Activated CD8-positive, alpha-beta memory T cell treated with anti-CD3 and anti-CD28 coated beads for 4 hours (primary cell): ENCODE measurements at places on chromosomes 3 and 15.

DNA sequence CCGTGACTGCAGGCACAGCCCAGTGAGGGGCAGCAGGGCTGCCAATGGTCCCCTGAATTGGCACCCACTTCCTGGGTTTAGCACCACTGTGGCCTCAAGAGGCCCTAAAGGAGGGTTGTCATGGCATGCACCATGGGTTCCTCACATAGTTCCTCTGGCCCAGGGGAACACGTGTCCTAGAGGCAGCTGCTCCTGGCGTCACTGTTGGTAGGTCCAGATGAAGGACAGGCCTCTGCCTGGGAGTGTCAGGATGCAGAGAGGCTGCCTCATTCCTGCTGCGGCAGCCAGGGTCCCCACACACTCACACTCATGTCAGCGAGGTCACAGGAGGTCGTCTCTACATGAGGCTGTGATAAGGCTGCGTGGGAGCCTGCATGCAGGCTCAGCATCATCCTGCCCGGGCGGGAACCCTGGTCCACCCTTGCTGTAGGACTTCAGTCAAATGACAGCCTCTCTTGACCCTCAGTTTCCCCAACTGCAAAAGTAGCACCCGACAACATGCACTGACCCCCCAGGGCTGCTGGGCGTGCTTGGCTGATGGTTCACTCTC, 26.1 kb upstream of the SFMBT1 start:
- no peak for DNase-seq

DNA sequence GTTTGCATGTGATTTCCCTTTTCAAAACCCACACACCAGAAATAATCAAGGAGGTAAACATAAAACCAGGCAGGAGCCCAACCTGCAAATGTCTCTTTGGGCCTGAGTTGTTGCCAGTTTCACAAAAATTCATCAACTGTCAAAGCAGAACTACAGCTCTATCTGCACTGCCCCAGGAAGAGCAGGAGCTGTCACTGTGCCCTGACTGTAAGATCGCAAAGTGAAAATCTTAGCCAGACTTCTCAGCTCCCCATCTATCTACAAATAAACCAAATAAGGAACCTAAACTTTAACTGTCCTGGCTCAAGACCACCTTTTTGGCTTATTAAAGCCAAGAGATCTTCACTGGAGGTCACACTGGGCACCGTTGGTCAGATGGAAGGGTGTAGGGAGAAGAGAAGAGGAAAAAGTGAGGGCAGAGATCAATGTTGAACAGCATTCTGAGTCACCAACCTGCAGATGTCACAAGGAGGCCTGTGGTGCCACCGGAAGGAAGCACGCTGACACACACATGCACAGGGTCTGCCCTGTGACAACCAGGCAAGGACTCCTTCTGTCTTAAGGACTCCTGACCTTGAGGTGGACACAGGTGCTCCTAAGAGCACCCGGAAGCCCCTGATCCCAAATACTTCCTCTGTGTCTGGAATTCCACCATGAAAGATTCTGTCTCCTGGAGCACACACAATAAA, 58.7 kb downstream of the RPN1 start:
- no peak for DNase-seq

DNA sequence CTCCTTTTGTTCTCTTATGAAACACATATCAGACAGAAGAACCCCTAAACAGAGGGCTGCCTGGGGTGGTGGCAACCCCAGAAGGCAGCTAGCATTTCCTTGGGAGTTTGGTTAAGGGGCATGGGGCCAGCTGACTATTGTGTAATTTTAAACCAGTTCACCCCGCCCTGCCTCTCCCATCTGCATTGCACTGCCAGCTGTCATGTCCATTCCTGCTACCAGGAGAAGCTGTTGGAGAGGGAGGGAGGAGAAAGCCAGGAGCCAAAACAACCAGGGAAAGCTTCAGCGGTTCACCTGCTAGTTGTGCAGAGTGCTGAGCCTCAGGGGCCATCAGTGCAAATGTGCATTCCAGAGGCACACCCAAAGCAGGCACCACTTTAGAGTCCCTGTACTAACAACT, 47.6 kb upstream of the ATP1B3 start:
- DNase-seq: no peak

GRCh38 chr3:172309059-172309458, 139.2 kb downstream of the GHSR start:
- no peak for DNase-seq

- DNase-seq: no peak
These were observed 28.5 kb downstream of the SCG5 start for GRCh38 chr15:32669896-32670611.

- DNase-seq: no peak
These were observed 175.8 kb upstream of the ZBTB20 start for GRCh38 chr3:115322901-115323300.

GRCh38 chr15:52031556-52031955, 12.5 kb downstream of the MAPK6 start:
- DNase-seq: no peak

DNA sequence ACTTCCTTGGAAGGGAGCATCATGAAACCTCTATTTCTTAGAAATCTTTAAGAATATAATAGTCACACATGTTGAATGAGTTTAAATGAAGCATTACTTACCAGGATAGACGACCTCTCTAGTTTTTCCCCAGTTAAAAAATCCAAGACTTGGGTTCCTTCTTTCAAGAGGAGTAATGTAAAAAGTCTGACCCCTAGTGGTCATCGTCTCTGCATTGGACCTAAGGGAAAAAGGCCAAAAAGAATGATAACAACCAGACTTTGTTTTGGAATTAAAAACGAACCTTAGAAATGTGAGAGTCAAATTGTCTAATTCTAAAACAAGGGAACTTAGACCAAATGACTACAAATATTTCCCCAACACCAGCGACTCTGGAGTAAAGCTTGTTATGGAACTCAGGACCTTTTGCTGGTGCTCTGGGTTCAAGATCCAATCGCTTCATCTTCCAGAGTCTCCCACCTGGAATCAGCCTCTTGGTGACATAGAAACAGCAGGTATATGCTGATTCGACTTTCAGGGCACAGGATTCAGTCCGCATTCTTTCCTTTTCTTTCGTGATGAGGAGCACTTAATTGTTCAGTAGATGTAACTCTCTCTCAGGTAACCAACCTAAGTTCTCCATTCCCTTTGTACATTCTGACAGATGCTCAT, 214.8 kb upstream of the TPRG1 start:
- no peak for DNase-seq

DNA sequence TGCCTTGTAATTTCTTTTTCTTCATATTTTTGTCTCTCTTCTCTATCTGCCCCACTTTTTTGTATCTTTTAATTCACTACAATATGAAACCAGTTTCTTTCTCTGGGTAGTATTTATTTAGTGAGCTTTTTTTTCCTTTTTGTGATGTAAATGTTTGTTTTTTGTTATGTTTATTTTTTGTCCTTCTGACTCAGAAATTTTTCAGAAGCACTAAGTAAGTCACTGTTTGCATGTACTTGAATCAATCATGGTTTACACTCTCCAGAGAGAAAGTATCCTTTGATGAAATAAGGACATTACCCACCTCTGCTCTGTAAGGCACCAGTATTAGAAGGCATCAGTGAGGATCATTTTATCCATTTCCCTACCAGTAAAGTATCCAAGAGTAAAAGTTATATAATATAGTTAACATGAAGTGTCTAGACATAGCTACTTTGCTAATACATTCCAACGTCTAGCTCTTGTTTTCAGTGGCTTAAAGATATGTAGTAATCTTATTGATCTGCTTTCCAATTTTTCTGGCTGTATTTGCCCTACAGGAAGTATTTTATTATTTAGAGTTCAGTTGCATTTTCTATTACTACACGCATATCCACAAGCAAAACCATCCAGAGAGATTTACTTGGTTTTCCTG, 25.4 kb downstream of the FILIP1L start:
- DNase-seq: no peak

GRCh38 chr15:72312605-72313447, 7.1 kb downstream of the CELF6 start:
- peak; percentile 28 for DNase-seq

DNA sequence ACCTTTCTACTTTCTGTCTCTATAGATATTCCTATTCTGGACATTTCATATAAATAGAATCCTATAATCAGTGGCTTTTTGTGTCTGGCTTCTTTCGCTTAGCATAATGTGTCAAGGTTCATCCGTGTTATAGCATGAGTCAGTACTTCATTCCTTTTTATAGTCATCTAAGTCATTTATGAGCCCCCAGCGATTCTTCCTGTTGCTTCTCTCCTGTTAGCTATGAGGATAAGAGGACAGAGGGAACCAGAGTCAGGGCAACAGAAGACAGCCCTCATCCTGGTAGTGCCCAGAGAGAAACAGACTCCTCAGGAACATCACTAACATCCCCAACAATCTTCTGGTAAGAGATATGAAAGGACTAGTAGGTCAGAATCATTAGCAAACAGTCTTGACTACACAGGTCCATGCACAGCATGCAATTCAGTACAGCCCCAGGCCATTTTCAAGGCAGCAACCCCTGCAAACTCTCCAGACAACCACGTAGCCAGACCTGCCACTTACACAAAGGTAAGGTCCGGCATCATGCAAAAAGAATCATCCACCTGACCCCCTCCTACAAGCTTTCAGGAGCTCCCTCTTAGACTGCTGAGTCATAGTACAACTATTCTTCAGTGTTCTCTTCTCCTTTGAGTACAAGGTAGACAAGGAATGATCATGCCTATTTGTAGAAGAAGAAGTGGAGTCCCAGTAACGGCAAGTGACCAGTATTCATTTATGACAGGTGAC, 91.5 kb downstream of the MYLK start:
- DNase-seq: no peak

DNA sequence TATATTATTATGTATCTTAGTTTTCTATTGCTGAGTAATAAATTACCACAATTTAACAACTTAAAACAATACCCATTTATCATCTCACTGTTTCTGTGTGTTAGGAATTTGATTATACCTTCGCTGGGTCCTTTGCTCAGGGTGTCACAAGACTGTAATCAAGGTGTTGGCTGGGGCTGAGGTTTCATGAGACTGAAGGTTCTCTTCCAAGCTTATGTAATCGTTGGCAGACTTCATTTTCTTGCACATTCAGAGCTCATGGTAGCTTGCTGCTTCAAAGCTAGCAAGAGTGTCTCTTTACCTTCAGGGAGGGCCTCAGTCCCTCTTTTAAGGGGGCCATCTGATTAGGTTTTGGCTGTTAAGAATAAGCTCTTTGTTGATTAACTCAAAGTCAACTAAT, 293.1 kb downstream of the POLQ start:
- DNase-seq: no peak

DNA sequence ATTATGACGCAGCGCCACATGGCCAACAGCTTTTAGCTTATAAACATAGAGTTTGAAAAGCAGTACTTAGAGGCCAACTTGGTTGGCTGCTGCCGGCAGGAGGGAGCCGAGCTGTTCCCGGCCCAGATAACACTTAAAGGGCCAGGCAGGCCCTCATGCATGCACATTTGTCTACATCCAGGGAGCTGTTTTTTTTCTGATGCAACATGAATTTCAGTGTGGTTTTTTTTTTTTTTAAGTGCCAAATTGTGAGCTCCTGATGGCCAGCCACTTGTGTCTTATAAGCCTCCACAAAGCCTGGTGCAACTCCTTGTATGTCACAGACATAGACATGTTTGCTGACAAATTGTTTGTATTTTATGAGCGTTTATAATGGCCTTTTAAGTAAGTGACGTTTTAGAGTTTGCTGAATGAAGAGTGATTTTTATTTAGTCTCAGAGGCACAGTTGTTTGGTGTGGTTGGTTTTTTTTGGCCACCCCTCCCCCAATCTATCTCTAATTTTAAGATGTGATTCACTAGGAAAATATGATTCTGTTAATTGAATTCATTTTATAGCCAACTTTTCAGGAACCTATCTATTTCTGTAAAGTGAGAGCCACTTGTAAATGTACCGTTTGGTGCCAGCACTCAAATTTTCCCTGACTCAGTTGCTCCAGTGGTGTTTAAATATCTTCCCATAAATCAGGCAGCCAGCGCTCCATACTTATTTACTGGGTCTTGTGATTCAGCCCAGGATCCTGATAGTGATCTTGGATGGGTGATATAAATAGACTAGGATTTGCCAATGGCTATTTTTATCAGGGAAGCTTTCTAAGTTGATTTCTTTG, 134.3 kb downstream of the VGLL4 start:
- no peak for DNase-seq

- DNase-seq: no peak
These were observed 367.1 kb downstream of the EPHA3 start for GRCh38 chr3:89474333-89475130.

DNA sequence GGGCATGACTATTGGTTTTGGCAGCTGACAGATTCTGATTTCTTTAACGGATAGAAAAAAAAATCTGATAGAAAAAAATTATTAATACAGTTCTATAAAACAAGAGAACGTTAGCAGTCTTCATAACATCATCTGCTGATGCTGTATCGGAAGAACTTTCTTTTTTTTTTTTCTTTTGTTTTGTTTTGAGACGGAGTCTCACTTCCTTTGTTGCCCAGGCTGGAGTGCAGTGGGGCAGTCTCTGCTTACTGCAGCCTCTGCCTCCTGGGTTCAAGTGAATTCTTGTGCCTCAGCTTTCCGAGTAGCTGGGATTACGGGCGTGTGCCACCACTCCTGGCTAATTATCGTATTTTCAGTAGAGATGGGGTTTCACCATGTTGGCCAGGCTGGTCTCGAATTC, 271.2 kb upstream of the DPPA4 start:
- no peak for DNase-seq

DNA sequence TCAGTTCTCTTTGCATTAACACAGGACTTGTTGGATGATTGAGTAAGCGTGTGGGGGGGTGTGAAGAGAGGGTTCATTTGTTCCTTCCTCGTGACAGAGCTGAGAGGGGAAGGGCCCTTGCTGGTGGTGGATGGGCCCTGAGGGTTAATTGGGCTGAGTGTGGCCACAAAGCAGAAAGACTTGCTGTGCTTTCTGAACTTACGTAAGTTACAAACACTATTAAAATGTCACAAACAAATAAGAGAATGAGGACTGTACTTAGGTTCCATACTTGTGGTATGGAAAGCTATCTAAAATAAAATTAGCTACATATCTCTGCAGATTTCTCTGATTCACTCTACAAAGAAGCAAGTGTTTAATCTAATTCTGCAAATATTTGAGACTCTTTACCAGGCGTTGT, 231.3 kb downstream of the LPP start:
- DNase-seq: no peak

DNA sequence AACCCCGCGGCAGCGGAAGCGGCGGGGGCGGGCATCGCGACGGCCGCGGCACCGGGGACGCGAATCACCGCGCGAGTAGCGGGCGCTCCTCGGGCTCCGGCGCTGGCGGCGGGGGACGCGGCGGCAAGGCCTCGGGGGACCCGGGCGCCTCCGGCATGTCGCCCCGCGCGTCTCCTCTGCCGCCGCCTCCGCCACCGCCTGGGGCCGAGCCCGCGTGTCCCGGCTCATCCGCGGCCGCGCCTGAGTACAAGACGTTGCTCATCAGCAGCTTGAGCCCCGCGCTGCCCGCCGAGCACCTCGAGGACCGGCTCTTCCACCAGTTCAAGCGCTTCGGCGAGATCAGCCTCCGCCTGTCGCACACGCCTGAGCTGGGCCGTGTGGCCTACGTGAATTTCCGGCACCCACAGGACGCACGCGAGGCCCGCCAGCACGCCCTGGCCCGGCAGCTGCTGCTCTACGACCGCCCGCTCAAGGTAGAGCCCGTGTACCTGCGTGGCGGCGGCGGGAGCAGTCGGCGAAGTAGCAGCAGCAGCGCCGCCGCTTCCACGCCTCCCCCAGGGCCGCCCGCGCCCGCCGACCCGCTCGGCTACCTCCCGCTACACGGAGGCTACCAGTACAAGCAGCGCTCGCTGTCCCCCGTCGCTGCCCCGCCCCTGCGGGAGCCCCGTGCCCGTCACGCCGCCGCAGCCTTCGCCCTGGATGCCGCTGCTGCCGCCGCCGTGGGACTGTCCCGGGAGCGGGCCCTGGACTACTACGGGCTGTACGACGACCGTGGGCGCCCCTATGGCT, 675 bp downstream of the RBM15B start:
- no peak for DNase-seq

- no peak for DNase-seq
These were observed 495 bp downstream of the CDC25A start for GRCh38 chr3:48187579-48188265.

- no peak for DNase-seq
These were observed 69.9 kb downstream of the LDHAL6B start for GRCh38 chr15:59276225-59277178.
